Left colon (tissue), 2 donors: ENCODE measurements at places on chromosomes 4 and X. TPM values are rescaled to one million over a fixed set of nuclear protein-coding genes. Genes with fewer than 3 reads are reported as not detected.

DNA sequence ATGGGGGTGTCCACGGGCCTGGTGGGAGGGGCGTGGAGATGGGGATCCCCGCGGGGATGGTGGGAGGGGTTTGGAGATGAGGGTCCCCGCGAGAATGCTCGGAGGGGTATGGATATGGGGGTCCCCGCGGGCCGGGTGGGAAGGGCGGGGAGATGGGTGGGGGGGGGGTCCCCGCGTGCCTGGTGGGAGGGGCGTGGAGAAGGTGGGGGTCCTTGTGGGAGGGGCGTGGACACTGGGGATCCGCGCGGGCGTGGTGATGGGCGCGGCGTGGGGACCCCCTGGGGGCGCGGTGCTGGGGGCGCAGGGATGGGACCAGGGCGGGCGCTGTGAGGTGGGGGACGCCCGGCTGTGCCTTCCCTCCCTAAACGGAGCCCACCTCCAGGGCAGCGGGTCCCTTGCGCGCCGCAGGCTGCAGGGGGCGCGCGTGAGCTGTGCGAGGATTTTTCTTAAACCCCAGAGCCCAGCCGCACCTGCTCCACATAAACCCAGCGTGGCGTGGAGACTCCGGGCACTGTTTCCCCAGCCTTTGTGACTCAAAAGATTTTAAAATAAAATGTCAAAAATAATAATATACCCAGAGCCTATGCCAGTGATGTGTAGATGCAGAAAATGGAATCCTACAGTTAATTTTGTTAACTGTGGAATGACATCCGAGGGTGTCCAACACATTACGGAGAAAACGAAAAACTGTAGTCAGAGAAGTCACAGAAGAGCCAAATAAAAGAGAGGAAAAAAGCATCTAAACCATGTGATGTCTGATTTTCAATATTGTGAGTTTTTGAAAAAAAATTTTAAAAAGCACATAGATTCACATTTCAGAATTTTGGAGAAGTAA, 1.5 kb upstream of the ASMTL start:
- peak; percentile 90 for DNase-seq

DNA sequence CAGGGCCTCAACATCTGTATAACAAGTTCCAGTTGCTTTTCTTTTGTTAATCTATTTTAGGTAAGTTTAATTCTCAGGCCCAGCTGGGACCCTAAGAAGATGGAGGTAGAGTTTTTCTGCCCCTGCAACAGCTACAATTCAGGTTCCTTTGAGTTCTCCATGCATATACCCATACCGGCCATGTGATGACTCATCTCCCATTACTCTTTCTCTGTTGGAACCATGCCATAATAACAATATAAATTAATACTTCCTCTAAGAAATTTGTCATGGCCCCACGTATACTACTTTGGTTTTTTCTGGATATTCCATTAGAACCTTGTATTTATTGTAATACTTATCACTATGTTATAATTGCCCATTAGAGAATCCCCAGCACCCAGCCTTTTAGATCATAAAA, 1.3 kb upstream of the INTU start:
- DNase-seq: no peak

DNA sequence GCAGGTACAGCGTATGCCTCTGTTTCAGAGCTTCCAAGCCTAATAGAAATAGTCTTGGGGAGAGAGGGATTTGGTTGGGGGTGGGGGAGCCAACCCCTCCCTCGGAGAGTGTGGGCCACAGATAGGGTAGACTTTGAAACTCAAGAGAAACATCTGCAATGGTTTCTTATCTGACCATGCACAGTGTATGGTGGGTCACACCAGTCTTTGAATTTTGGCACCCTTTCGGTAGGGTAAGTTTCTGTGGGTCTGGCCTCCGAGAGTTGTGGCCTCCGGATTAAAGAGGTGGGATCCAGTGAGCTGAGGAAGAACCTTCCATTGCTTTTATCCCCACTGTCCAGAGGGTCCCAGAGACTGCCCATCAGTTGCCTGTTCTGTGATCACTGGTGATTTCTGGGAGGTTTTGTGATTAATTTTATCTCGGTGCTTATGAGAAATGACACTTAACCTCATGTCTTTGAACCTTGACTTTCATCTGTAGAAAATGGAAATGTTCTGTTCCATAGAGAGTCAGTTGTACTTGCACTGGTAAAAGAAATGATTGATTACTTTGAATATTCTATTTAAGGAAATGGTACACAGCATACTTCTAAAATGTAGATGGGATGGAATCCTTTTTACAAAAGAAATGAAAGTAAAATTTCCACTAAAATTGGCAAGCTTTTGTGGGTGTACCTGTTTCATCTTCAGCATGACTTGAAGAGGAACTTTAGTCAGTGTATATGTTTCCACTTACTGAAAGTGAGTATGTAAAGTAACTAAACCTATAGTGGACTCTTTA, 62.7 kb downstream of the TMEM131L start:
- DNase-seq: no peak

DNA sequence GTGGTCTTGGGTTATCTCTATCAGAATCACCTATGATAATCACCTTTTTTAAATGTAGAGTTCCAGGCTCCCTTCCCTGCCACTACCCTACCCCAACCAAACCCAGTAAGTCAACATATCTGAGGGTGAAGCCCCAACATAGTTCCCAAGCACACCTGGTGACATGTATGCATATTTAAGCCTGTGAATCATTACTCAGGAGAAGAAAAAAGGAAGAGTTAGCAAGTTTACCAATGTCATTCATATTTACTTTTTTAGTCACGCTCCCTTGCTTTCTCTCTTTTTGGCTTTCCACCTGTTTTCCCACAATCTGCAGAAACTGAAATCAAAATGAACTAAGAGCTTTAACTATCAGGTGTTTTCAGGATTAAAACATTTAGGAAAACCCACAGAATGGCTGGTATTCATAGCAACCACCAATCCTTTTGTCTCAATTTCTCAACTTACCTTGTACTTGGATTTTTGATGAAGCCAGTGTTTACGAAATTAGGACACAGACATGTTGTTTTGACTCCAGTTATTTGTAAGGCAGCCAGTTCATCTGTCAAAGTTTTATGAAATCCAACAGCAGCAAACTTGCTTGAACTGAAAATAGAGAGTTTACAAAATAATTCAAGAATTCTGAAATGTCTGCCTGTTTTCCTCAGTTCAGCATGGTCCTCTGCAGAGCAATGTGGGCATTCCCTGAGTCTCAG, 34.0 kb downstream of the HSD17B11 start:
- no peak for DNase-seq

- no peak for DNase-seq
Measured at GRCh38 chr4:7762376-7763030, 177.2 kb downstream of the AFAP1 start.

GRCh38 chr4:108350332-108350731, 181.6 kb upstream of the LEF1 start:
- no peak for DNase-seq

DNA sequence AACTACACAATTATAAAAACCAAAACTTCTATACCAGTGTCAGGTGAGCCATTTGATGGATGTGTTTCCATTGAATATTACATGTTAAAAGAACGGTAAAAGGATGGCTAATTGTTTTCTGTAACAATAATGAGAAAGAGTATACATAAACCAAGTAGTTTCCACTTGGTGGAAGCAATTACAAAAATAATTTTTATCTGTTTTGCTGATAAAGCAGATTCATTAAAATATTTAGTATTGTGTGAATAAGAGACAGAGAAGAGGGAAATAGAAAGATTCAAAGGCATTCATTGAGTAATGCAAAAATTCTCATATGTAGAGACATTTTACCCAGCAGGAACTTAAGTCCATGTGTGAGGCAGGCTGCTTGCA, 95.7 kb downstream of the ANK2 start:
- DNase-seq: no peak

- DNase-seq: no peak
Measured at GRCh38 chrX:40700640-40701342, 34.6 kb downstream of the MED14 start.

DNA sequence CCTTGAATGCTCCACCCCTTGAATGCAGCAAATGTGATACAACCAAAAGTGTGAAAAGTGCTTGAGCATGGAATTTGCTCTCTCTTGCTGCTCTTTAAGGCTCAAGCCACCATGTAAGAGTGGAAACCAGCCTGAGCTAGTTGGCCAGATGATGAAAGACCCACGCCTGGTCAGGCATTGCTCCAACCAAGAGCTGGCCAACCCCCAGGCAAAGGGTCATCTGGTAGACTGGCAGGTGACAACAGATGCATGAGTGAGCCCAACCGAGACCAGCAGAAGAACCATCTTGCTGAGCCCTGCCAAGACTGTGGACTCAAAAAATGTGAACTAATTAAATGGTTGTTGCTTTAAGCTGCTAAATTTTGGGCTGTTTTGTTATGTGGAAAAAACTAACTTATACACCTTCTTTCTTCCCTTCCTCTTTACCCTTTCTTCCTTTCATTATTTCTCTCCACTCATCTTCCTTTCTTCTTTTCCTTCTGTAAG, 32.7 kb downstream of the ADGRG2 start:
- no peak for DNase-seq

GRCh38 chr4:153809307-153809706, 20.4 kb upstream of the SFRP2 start:
- no peak for DNase-seq

DNA sequence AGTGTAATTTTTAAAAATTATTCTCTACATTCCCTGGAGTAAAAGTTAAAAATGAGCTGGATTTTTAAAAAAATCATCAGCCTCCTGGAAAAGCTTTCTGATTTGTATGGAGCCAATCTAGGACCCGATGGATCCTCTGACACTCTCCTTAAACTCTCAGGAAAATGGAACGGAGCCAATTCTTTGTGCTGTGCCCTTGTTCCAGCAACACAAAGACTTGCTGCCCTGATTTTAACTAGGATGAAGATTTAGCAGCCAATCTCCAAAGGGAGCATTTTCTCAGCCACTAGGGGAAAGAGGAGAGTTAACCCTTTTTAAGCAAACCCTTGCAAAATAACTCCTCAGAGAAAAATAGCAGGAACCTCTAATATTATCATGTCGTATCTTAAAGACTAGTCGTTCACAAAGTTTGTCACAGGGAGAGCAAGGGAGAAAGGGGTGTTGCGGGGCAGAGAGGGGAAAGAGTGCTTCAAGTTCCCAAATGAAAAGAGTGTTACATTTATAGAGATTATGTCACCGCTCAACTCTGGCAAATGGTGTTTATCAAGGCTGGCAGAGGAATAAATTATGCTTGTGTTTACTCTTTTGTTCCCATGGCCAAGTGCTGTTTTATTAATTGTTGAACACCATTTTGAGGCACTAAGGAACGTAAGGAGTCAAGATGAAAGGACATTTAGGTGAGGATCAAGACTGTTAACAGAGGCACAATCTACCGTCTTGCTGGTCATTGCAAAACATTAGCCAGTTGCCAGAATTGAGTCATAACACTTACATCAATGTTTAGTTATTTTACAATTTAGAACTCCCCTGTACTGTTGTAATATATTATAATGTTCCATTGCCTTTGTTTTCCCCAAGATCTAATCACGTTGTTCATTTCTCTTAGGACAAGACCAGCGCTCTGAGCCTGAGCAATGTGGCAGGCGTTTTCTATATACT, 250.7 kb downstream of the THOC2 start:
- no peak for DNase-seq

- DNase-seq: no peak
Measured at GRCh38 chr4:169869490-169869889, 111.7 kb upstream of the HPF1 start.

DNA sequence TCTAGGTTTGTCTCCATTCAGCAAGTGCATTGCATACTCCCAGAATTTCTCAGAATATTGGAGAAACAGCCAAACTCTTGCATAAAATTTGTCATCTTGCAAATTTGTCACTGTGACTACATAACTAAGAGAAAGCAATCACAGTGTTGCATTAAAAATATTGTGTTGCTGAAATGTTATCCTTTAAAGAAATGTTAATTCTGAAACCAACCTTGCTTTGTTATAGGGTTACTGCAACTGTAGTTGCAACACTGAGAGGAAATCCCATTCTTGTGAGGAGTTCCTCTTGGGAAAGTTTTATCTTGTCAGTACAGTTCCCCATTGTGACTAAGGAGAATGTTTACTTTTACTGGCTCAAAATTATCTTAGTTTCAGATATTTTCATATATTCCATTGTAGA, 20.9 kb downstream of the CYBB start:
- DNase-seq: no peak

DNA sequence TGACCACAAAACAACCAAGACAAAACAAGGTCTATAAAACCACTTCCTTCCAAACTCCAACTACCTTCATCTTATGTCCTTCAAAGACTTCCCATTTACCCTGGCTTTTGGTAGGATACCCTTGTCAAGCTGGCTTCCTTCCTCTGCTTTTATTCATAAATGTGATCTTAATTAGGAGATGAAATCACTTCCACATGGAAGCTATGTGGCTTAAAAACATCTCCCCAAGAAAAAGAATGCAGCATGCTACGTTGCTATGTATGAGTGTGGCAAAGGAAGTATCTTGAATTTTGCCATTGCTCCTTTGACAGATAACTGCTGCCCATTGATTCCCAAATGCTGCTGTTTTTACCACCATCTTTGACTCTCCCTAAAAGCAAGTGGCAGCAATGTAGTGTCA, 46.4 kb upstream of the VEGFD start:
- DNase-seq: no peak

GRCh38 chr4:145545031-145545430, 63.4 kb downstream of the SMAD1 start:
- no peak for DNase-seq

DNA sequence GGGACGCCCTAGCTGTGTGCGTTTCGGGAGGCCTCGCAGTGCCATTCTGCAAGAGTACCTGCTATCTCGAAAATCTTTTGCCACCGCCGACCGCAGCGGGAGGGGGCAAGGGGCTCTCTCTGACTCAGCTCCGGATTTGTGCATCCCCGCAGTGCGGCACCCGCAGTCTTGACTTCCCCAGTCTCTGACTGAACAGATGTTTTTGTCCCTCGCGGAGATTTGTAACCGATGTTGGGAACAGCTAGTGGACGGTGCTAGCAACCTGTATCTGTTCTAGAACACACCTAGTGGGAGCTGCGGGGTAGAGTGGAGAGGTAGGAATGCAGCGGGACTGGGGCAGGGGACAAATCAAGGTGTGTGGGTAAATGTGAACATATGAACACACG, 17.2 kb downstream of the NKX6-1 start:
- no peak for DNase-seq

GRCh38 chrX:149074398-149074797, 430.7 kb downstream of the IDS start:
- DNase-seq: no peak

DNA sequence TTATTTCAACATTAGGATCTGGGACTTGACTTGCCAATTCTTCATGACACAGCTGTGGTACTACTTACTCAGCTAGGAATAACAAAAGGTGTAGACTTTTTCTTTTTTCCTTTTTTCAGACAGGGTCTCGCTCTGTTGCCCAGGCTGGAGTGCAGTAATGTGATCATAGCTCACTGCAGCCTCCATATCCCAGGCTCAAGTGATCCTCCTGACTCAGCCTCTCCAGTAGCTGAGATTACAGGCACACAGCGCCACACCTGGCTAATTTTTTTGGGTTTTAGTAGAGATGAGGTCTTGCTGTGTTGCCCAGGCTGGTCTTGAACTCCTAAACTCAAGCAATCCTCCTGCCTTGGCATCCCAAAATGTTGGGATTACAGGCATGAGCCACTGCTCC, 16.3 kb downstream of the NOA1 start:
- no peak for DNase-seq

Gene HSFX4
- total RNA-seq: not detected

Gene KIAA1210
- total RNA-seq: not detected

Gene RAB40A
- not detected for total RNA-seq

Gene MAOA
- total RNA-seq: 381 TPM

Gene H2BW2
- not detected for total RNA-seq

Gene STEEP1
- total RNA-seq: 21.2 TPM

Gene USP27X
- total RNA-seq: 1.3 TPM
